Naive thymus-derived CD8-positive, alpha-beta T cell (primary cell): ENCODE measurements at places on chromosomes 2 and 18. TPM values are rescaled to one million over a fixed set of nuclear protein-coding genes. Genes with fewer than 3 reads are reported as not detected.

GRCh38 chr2:219439506-219439905, 4.9 kb downstream of the SPEG start:
- no peak for DNase-seq

DNA sequence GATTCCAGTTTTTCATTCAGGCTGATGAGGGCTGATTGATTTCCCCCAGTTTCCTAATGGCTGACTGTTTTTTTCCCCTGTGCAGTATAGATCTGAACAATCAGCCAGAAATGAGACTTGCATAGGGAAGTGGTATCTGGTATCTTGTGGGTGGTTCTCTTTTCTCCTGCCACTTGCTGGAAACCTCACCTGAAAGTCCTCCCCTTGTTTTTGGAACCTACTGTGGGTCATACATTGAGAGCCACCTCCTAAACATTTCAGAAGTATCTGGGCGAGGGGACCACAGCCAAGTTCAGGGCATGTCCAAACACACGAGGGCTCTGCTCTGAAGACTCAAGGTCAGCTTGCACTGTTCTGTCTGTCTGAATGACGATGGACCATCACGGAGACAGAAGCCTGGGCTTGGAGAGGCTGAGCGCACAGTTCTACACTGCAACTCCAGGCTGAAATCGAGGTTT, 19.3 kb downstream of the ALPK2 start:
- DNase-seq, result no peak

GRCh38 chr2:25310709-25310964, 31.1 kb downstream of the DNMT3A start:
- DNase-seq, result no peak

- DNase-seq, result no peak
Observed at GRCh38 chr2:24512831-24513230, 21.8 kb downstream of the NCOA1 start.

GRCh38 chr2:112199188-112199587, 55.7 kb downstream of the ZC3H8 start:
- no peak for DNase-seq

REG3G gene
- not detected for total RNA-seq

RBM43 gene
- total RNA-seq, result 30.6 TPM
